ENCODE measurements at places on chromosomes 1 and 21.

DNA sequence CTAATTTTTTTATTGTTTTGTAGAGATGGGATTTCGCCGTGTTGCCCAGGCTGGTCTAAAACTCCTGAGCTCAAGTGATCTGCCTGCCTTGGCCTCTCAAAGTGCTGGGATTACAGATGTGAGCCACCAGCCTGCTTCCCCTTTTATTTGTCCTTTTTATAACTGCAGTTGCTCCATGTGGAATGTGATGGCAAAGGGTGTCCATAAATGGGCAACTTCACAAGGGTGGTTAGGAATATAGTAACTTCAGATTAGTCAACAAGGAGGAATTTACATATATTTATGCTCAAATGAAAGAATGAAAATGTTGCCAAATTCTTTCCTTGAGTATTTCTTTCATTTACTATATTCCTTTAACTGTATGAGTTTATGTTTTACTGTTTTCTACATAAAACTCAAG lies 182.9 kb downstream of the BACH1 start:
- no peak for DNase-seq

- DNase-seq = no peak
These were observed 22.6 kb upstream of the RAP1GAP start for GRCh38 chr1:21691739-21692138.

- no peak for DNase-seq
These were observed 435.9 kb downstream of the KIF26B start for GRCh38 chr1:245590726-245591125.

DNA sequence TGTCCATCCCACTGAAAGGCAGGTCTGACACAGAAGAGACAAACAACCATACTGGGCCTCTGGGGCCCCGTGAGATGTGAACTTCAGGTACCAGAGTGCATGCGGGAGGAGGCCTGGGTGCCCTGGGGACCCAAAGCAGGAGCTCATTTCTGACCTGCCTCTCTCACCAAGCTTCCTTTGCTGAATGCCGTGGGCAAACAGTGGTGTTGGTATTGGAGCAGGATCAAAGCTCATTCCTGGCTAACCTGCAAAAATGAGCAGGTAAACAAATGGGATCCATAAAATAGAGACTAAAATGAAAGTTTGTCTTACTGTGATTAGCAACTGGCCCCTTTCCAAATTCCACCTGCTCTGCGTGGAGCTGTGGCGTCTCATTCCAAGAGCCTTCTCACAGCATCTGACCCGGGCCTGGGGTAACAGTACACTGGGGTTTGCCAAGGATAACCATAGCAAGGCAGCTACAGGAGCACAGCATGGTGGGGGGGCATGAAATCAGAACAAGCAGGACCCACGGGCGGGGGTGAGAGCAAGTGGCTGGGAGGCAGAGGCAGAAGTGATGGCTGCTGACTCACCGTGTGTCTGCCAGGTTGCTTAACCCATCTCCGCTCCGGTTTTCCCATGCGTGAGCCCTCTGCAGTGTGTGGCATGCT lies 103.6 kb downstream of the KIF26B start:
- DNase-seq = no peak

DNA sequence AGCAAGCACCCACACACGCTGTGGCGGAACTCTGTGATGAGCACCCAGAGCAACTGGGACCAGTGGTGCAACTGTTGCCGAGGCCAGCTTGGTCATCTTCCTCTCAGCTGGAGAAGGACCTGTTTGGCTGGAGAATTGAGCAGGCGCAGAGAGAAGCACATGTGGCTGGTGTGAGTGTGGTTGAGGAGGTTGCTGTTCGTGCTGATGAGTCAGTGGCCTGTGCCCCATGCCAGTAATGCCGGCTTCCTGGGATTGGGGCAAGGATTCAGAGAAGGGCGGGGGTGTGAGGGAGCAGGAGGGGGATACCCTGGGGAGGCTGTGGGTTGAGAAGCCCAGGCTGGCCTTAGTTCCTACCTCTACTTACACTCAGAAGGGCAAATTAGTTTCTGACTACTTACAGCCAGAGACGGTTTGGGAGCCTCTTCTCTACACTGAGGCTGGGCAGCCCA lies 57.5 kb upstream of the EPS8L3 start:
- DNase-seq = peak; percentile 78

- DNase-seq = no peak
These were observed 254.4 kb downstream of the FOXD2 start for GRCh38 chr1:47692196-47692595.

- DNase-seq = no peak
These were observed 419.5 kb upstream of the DEPDC1 start for GRCh38 chr1:68916221-68916902.

DNA sequence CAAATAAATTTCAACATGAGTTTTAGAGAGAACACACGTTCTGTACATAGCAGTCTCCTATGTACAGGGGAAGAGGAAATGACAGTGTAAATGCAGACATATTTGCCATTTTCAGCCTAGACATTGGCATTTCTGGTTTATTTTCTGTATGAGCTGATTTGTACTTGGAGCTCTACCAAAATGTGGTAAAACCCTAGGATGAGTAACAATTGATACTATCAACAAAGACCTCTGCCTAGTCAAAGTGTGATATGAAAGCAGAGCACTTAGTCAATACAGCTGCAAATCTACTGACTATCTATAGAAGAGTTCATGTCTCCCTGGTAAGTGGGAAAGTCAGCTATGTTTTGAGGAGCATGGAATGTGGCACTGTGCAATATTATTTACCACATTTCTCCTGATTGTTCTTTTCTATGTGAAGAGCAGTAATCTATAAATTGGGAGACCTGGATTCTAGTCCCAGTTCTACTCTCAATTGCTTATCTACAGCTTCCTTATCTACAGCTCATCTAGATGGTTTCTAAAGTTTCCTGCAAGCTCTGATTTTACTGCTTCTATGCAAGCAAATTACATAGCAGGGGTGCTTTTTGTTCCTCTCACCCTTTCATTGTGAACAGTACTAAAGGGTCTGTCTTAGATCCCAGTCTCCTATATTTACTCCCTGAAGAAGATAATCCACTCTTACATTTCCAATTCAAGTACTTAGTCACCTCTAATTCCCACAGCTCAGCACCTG lies 334.2 kb downstream of the NTNG1 start:
- peak; percentile 69 for DNase-seq

- DNase-seq = no peak
These were observed 83.1 kb downstream of the PTBP2 start for GRCh38 chr1:96804648-96805047.

- DNase-seq = peak; percentile 83
These were observed 3.2 kb downstream of the GPR3 start for GRCh38 chr1:27395441-27396195.

DNA sequence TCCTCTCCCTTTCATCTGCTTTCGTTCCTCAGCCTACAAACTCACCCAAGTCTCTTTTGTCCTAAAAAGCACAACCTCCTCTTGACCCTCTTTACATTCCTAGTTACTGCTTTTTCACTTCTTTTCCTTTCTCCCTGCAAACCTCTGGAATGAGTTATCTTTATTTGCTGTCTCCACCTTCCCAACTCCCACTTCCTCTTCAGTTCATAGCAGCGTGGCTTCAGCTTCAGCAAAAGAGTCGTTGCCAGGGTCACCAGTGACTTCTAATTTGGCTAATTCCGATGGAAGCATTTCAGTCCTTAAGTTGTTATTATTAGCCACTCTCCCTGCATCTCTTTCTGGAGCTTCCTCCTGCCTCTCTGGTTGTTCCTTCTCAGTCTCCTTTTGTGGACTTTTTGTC lies 6.2 kb upstream of the TMEM54 start:
- DNase-seq = no peak

DNA sequence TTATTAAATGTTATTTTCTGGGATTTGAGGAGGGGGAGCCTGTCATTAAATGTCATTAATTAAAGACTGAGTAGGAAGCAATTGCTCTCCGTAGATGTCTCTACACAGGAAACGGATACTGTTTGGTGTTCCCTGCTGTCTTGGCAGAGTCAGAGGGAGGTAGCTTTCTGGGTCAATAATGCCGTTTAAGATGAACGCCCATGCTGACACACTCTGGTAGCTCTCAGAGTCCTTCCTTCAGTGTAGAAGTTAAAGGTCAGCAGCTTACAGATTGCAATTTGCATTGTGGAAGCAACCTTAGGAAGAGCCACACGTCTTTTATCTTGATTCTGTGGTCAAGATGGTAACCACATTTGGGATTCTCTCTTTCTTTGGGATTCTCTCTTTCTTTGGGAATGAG lies 257.5 kb downstream of the KIF26B start:
- DNase-seq = no peak

- DNase-seq = no peak
These were observed 46.2 kb downstream of the GPR3 start for GRCh38 chr1:27438621-27439061.

GRCh38 chr1:59475737-59476136 lies 178.8 kb downstream of the FGGY start:
- no peak for DNase-seq

DNA sequence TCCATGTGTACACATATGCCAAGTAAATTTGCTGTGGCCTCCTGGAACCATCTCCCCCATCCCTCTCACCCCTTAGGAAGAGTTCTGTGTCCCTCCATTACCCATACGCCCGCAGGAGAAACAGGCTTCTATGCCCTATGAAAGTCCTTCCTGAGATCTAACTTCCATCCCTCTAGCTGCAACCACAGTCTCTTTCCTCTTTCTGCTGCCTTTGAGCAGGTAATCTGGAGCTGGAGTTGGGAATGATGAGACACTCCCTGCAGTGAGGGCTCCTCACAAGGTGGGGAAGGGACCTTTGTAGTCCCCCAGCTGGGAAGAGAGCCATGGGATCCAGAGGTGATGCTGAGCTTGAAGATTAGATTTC lies 2.0 kb upstream of the KCNQ4 start:
- DNase-seq = no peak

- no peak for DNase-seq
These were observed 97.7 kb upstream of the IRF2BP2 start for GRCh38 chr1:234707641-234708040.

DNA sequence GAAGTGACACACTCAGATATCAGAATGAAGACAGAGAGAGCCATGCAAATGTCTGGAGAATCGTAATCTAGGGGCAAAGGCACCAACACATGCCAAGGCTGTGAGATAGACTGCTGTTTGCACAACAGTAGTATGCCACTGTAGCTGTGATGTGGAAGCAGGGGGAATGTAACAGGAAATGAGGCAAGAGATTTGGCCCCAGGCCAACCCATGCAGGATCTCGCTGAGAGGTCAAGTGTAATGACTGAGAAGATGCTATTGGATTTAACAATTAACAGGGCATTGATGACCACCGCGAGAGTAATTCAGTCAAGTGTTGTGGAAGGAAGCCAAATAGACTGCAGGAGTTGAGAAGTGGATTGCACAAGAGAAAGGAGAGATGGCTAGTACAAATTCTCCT lies 107.3 kb upstream of the ST6GALNAC5 start:
- DNase-seq = no peak

GRCh38 chr1:153572569-153573015 lies 6.9 kb upstream of the S100A2 start:
- peak; percentile 84 for DNase-seq

DNA sequence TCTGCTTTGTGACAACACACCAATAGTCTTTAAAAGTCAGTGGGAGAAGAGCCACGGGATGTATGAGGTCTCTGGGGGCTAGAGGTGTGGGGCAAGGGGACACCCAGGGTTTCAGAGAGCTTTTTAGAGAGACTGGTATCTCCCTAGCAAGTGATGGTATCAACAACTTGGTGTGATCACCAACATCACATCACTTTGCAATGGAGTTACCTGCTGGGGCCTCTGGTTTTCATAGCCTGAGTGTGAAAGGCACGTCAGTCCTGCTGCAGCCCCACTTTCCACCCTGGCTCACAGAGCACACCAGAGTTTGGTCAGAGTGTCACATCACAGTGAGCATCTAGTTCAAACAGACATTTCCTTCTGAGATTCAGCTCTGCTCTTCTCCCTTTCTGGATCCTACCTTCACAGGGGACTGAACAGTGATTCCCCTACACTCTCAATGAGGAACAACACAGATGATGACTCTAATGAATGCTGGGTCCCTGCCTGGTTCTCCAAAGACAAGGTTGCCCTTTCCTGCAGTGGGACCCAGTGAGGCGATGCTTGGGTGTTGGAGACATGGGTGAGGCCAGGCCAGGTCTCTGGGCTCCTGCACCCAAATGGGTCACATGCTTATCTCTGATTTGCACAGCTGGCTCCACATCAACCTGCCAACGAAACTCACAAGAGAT lies 2.0 kb upstream of the MAN1C1 start:
- DNase-seq = no peak

GRCh38 chr1:116279715-116280114 lies 93.3 kb upstream of the ATP1A1 start:
- no peak for DNase-seq

DNA sequence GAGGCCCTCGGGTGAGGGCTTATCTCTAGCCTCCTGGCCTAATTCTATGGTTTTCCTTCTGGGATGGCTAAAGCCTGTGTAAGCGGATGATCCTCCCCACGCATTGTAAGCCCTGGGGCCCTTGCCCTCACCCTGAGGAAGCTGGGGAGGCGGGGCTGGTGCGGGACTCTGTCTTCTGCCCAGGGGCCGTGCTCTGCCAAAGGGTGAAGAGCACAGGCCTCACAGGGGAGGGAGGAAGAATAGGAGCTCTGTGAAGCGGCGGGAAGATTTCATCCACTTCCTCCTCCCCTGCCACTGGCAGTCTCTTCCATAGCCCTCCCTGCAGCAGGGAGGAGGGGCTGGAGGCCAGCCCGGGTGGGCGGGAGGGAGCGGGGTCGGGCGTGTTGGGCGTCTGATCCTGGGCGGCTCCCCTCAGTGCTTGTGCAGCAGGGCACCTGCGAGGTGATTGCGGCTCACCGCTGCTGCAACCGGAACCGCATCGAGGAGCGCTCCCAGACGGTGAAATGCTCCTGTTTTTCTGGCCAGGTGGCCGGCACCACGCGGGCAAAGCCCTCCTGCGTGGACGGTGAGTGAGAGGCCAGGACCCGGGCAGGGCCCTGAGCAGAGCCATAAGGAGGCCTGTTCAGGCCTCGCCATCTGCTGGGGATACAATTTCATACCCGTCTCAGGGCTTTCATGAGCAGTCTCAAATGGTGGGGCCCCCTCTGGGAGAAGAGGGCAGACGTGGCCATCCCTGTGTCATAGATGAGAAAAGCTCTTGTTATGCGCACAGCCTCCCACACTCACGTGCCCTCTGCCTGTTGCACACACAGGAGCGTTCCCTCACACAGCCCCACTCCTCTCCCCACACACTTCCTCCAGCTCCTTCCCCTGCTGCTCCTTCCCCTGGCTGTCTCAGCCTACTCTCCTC lies 7.7 kb upstream of the PPM1J start:
- DNase-seq = no peak

DNA sequence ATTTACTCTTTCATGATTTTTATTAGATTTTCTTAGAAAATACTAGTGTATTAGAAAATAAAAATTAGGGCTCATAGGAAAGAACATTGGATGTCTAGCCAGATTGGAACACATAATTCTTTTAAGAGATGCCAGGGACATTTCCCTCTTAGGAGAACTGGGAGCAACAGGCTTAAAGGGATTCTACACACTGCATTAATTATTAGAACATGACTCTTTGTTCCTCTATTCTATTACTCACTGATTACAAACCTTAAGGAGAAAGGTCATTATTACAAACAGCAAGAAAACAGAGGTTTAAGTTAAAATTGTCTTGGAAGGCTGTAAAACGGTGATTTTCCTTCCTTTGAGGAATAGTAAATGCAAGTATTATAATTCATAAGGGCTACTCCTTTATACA lies 32.9 kb upstream of the VAV3 start:
- DNase-seq = no peak

- DNase-seq = no peak
These were observed 153.3 kb downstream of the PTPRU start for GRCh38 chr1:29389533-29390041.

GRCh38 chr1:3130268-3130667 lies 61.3 kb downstream of the PRDM16 start:
- DNase-seq = no peak

Data from activated CD4-positive, alpha-beta T cell treated with anti-CD3 and anti-CD28 coated beads, Interleukin-10, Interleukin-2, amounts not matched to agents 100 ng/mL and 50 ng/mL, durations not matched to agents 16 hours and 8 hours (primary cell).